C1 segment of cervical spinal cord (tissue), 14 donors: ENCODE measurements at places on chromosomes 6 and 20.

DNA sequence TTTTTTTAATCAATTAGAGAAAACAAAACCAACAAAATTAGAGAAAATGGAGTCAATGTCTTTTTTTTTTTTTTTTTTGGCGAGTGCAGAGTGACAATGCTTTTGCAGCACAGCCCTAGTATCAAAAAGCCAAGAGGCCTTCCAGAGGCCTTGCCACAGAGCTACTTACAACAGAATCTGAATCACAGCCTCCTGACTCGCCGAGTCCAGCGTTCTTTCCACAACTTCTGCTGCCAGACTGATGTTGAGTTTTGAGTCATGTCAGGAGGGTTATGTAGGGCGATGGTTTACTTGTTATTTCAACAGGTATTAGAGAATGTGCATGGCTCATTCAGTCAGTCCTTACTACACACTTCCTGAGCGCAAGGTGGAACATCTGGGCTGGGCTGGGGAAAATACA lies 88.6 kb downstream of the FNDC1 start:
- no peak for DNase-seq

- no peak for DNase-seq
Measured at GRCh38 chr6:166554316-166554715, 32.2 kb downstream of the RAMACL start.

DNA sequence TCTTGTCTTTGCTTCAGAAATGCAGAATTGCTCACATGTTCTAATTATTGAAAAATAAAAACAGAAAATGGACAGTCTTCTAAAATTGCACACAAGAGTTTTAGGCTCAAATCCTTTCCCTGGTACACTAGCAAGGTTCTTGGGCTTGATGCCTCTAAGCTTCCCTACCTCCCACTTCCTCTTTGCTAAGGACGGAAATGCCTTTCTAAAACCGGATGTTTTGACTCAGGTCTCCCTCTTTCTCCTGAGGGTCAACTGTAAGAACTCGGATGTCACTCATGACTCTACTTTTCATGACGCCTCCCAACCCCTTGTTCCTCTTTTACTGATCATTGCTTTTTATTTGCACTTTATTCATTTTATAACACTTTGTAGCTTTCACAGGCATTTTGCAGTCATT lies 613.5 kb downstream of the C6orf118 start:
- DNase-seq: no peak

GRCh38 chr6:137025786-137026730 lies 18.7 kb downstream of the IL20RA start:
- no peak for DNase-seq

- DNase-seq: no peak
Measured at GRCh38 chr6:20538907-20539306, 4.7 kb downstream of the CDKAL1 start.

DNA sequence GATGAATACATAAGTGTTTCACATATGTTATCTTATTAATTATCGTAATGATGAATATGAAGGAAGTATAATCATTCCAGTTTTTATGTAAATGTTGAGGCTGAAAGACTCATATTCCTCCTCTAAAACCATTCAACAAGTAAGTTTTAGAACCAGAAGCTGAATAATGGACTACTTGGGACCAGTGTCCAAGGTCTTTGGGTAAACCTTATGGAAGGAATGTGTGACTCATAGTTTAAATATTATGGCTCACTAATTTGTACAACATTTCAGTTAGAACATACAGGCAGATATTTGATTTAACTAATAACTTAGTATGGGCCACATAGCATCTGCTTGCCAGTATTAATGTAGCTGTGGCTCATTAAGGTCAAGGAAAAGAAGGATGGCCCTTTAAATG lies 209.6 kb downstream of the TFAP2B start:
- DNase-seq: no peak

DNA sequence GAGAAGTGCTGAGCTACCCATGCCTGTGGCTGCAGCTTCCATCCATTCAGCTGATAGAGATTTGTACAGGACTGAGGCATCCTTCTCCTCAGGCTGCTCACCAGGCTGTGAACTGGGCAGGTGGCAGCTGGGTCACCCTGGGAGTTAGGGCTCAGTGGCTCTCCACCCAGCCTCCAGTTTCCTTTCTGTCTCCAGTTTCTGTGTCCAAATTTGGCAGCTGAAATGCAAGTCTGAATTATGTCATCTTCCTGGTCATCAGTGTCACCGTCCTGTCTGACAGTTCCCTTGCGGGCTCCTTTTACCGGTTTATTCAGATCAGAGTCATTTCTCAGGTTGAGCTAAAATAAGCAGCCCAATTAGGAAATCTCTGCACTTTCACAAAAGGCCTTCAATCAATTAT lies 93.3 kb downstream of the EDN1 start:
- DNase-seq: no peak

- DNase-seq: no peak
Measured at GRCh38 chr6:64777941-64778785, 928.9 kb downstream of the EYS start.

GRCh38 chr6:51318674-51319073 lies 500.0 kb downstream of the TFAP2B start:
- no peak for DNase-seq

GRCh38 chr6:75849329-75850025 lies 100.4 kb downstream of the MYO6 start:
- DNase-seq: no peak

GRCh38 chr6:84263557-84263956 lies 36.1 kb upstream of the CEP162 start:
- no peak for DNase-seq

DNA sequence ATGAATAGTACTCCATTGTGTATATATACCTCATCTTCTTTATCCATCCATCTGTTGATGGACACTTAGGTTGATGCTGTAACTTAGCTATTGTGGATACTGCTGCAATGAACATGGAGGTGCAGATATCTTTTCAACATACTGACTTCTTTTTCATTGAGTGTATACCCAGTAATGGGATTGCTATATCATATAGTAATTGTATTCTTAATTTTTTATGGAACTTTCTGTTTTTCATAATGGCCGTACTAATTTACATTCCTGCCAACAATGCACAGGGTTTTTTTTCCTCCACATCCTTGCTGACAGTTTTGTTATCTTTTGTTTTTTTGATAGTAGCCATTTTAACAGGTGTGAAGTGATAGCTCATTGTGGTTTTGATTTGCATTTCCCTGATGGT lies 5.2 kb downstream of the CCN2 start:
- DNase-seq: no peak

DNA sequence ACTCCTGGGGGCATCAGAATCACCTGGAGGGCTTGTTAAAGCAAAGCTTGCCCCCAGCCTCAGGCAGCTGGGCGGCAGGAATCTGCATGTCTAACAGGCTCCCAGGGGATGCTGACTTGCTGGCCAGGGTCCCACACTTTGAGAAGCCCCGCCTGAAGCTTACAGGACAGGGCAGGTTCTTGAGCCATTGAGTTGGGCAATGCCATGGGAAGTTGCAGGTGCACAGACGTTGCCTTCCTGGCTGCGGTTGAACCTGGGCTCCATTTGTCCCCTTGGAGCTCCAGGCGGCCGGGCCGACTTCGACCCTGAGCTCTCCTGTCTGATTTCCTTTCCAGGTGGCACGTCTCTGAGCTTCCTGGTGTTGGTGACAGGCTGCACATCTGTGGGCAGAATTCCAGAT lies 46.8 kb downstream of the SYNJ2 start:
- DNase-seq: no peak

GRCh38 chr20:61695741-61696140 lies 369.9 kb downstream of the TAF4 start:
- DNase-seq: no peak

- no peak for DNase-seq
Measured at GRCh38 chr6:52423971-52424381, 3.8 kb downstream of the EFHC1 start.

DNA sequence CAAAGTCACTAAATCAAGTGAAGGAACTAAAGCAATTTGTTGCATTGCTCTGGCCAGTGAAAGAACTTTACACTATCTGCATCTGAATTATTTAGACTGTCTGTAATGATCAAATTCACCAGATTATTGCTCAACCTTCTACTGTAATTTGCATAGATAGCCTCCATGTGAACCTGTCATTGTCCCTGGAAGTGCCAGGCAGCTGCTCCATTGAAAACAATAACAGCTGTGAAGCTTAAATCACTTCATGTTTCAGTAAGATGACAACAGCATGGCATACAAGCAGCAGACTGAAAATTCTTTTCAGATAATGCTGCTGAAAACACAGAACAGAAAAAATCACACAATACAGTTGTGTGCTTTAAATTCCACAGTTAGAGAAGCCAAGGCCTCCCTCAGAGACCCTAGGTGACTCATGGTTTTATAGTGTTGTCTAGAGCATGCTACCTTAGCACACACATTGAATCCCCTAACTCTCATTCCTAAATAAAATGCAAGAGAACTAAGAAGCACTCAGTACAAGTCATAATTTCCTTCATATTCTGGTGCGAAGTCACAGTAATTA lies 248.9 kb downstream of the TPBG start:
- DNase-seq: no peak

DNA sequence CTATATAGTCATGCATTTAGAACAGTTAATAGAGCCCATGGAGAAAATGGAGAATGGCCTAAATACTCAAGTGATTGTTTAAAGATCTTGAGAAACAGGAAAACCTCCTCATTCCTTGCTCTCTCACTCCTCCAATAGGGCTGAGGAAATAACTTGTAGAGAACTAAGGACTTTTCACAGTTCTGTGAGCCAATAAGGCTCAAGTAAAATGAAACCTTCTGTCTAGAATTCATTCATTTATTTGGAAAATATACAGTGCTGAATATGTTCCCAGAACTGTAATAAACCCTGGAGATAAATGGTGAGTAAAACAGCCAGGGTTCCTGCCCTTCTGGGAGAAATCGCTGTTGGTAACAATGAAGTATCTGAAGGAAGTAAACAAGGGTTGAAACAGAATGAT lies 35.3 kb downstream of the ELOVL2 start:
- DNase-seq: no peak

GRCh38 chr6:126054802-126055201 lies 68.5 kb downstream of the TRMT11 start:
- DNase-seq: no peak

DNA sequence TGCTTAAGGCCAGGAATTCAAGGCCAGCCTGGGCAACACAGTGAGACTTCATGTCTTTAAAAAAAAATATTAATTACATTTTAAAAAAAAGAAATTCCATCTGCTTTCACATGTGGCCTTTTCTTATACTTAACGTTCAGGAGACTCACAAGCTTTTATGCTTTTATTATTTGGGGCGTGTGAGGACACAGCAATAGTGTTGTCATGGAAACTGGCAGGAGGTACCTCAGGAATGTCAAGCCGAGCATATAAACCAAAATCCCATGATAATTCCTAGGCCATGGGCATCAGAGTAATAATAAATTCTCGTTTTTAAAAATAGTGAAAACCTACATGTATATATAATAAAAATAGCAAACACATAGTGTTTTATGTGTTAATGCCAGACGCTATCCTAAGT lies 89.8 kb downstream of the IYD start:
- DNase-seq: no peak

- no peak for DNase-seq
Measured at GRCh38 chr6:140809694-140810101, 1323.0 kb upstream of the GJE1 start.

- no peak for DNase-seq
Measured at GRCh38 chr6:135145063-135145800, 35.9 kb upstream of the MYB start.

- no peak for DNase-seq
Measured at GRCh38 chr20:62364911-62365736, 2.0 kb downstream of the LAMA5 start.

DNA sequence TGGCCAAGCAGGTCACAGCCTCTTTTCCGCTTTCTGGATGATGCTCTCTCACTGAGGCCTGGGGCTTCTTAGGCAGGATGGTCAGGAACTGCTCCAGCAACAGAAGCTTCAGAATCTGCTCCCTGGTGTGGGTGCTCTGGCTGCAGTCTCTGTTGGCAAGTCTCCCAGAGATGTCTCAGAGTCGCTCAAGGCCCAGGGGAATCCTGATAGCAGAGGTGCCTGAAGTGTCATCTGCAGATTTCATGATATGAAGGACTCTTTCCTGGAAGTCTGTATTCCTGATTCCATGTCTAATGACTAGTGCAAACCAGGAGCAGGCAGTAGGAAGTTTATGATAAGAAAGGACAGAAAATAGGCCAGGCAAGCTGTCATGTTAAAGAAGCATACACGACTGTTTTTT lies 20.3 kb downstream of the ZSCAN31 start:
- no peak for DNase-seq

- DNase-seq: no peak
Measured at GRCh38 chr6:11752360-11752759, 26.2 kb downstream of the ADTRP start.

DNA sequence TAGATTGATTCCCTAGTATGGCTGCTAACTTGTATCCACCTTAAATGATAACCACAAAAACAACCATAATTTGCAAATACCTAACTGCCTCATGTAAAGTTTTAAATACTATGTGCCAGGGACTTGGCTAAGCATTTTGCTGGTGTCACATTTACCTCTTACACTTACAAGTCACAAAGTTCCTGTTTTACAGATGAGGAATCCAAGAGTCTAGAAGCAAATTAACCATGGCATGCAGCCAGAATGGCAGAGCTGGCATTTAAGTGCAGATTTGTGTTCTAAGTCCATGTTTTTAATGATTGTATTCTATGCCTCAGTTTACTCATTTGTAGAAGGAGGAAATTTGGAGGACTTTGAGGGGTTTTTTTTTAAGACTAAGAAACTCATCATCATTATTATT lies 696.7 kb downstream of the PTPRT start:
- DNase-seq: no peak

GRCh38 chr6:99185525-99185924 lies 163.9 kb downstream of the FAXC start:
- DNase-seq: no peak

DNA sequence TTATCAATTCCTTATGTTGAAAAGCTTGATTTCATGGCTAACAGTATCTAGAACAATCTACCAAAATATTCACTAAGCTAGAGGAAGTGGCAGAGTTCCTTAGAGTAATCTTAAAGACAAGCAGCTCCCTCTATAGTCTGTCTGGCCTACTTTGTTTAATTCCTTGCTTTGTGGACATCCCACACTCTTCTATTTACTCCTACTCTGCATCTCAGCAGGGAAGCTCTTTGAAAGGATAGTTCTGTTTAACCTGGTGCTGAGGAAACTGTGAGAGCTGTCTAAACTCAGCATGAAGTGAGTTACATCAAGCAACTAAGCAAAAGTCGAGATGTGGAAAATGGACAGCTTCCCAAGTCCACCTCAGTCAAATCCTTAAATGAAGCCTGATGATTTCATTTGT lies 4.3 kb downstream of the REV3L start:
- DNase-seq: no peak

GRCh38 chr20:12531626-12532025 lies 477.1 kb upstream of the SPTLC3 start:
- DNase-seq: no peak

- no peak for DNase-seq
Measured at GRCh38 chr20:17808782-17809181, 109.0 kb downstream of the BANF2 start.

DNA sequence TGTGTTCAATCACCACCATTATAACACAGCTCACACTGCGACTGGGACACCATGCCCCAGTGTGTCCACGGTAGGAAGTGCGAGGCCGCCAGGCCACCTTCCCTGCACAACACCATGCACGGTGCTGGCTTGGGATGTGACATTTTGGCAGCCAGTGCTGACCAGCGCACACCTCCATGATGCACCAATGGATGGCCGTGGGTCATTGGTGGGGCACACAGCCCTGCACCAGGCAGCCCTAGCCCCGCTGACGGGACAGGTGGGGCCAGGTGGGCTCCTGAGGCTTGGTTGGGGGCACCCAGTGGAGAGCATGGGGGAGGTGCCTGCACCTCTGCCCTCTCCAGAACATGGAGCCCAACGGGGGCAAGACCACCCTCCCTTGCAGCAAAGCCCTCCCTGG lies 18.2 kb upstream of the FRMD1 start:
- no peak for DNase-seq

- no peak for DNase-seq
Measured at GRCh38 chr20:11205769-11206362, 532.1 kb upstream of the JAG1 start.
